ENCODE measurements at places on chromosomes 6 and 20.

- peak; percentile 63 for DNase-seq
These were observed 3.1 kb downstream of the STK38 start for GRCh38 chr6:36544228-36544627.

DNA sequence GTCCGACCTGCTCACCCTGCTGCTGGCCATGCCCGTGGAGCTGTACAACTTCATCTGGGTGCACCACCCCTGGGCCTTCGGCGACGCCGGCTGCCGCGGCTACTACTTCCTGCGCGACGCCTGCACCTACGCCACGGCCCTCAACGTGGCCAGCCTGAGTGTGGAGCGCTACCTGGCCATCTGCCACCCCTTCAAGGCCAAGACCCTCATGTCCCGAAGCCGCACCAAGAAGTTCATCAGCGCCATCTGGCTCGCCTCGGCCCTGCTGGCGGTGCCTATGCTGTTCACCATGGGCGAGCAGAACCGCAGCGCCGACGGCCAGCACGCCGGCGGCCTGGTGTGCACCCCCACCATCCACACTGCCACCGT is 885 bp downstream of the NTSR1 start:
- DNase-seq = no peak

DNA sequence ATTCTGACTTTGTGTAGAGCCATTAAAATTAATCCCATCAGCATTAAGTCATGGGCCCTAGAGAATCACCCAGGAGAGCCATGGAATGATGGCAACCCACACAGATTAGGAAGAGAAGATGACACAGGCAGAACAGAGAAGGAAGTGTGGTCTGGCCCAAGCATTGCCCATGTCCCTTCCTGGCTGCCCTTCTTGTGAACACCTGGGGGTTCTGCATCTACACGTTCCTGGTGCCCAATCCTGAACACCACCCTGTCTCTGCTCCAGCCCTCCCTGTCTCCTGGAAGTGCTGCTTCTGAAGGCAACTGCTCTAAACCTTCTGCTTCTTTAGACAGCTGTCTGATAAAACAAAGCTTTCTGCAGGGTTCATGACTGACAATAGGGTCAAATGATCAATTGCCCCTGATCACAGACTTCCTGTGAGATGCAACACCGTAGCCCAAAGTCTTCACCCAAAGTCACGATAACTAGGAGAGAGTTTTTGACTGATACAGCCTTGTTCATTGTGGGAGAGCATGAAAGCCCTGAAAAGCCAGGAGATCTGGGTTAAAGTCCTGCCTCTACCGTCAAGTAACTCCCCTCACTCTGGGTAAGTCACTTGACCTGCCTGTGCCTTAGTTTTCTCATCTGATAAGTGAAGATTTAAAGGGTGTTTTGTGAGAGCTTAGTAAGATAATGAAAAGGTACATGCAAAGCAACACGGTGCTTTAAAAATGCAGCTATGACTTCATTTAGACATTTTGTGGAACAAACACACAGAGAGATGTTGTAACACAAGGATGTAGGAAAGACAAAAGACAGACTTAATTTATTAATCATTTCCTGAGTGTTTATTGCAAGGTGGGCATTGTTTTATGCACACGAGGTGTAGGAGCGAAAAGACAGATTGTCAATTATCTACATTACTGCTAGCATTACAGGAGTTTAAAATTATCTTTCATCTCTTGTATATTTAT is 291.2 kb upstream of the STXBP5 start:
- no peak for DNase-seq

DNA sequence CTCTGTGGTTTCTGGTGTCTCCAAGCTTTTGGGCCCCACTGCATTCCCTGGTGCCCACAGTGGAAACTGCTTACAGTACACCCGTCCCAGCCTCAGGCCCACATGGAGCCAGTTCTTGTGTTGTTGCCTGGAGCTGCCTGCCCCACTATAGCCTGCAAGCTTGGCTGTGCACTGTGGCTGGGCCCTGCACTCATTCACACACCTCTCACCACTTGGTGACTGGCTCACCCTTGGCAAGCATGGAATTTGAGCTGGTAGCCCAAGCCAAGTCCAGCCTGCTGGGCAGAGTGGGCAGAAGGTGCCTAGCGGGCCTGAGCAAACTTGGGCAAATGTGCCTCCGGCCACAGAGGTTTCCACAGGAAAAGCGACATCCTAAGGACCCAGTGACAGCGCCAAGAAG is 472.3 kb downstream of the MMUT start:
- no peak for DNase-seq

All from activated CD4-positive, alpha-beta T cell treated with anti-CD3 and anti-CD28 coated beads for 36 hours (primary cell).